ENCODE measurements at places on chromosomes 1 and 21. TPM values are rescaled to one million over a fixed set of nuclear protein-coding genes. Genes with fewer than 3 reads are reported as not detected.
A peak's percentile ranks its signal among the peaks of the same experiment; 100 is the strongest.

DNA sequence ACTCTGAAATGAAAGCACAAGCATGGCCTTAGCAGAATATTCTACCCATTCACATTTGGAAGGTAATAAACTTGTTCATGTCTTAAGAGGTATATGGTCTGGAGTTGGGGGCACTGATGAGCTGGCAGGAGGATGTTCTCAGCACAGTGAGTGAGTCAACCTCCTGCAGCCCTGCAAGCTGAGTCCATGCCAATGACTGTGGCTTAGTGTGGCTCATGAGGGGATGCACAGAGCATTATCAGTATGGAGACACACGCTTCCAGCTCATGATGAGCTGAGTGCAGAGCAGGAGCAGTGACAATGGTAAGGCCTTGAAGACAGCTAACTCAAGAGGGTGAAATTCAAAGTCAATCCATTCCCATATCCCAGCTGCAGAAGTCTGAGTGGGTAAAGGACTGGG, 102.3 kb downstream of the TNFSF18 start:
- DNase-seq = no peak

GRCh38 chr1:10978719-10979118, 33.7 kb upstream of the TARDBP start:
- DNase-seq = no peak

GRCh38 chr1:64042331-64043100, 160.9 kb upstream of the UBE2U start:
- DNase-seq = no peak

DNA sequence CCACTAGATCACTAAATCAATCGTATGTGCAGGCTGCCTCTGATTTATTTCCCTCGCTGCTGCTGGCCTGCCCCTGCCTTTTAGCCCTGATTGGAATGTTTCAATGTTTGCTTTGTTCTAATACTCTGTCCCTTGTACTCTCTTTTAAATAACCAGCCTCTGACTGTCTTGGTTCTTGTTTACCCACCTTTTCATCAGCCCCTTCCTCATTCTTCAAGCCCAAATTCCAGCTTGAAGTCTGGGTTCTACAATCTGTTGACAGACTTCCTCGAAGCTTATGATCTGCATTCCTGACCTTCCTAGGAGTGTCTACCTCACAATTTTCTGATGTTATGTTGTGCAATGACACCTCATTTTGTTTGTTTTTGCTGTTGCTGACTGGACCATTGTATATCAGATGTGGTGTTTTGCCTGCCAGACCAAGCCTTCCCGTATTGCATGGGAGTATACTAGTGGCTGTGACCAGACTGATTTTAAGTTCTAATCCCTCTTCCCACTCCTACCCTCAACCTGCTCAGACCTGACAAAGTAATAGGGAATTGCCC, 46.6 kb upstream of the APOBEC4 start:
- DNase-seq = no peak

GRCh38 chr21:35652872-35653271, 407.5 kb downstream of the SETD4 start:
- no peak for DNase-seq

- DNase-seq = peak; percentile 57
Observed at GRCh38 chr1:24903955-24904730, 25.9 kb downstream of the RUNX3 start.

The ATP1A4 gene
- total RNA-seq = not detected
